Daoy (cell line): ENCODE measurements at places on chromosomes 6 and 20. TPM values are rescaled to one million over a fixed set of nuclear protein-coding genes. Genes with fewer than 3 reads are reported as not detected.

The SLC29A1 gene
- total RNA-seq: 14.7 and 20.4 TPM in 2 replicates

The SNAI1 gene
- total RNA-seq: 1.3 and 1.7 TPM in 2 replicates

The FOXS1 gene
- 2.0 and 3.6 TPM in 2 replicates for total RNA-seq

The HRH3 gene
- total RNA-seq: not detected in 2 replicates

The TPX2 gene
- 222 and 237 TPM in 2 replicates for total RNA-seq

The PPP1R3G gene
- total RNA-seq: 0.18 and 0.23 TPM in 2 replicates

The B3GALT4 gene
- total RNA-seq: 0.40 and 1.9 TPM in 2 replicates

The CCN5 gene
- not detected in 2 replicates for total RNA-seq

The GABRR1 gene
- not detected in 2 replicates for total RNA-seq

The MEI4 gene
- total RNA-seq: 0.11 and 0.45 TPM in 2 replicates

The TNF gene
- 1.4 and 4.0 TPM in 2 replicates for total RNA-seq

The AURKA gene
- total RNA-seq: 115 and 137 TPM in 2 replicates

The GSTA2 gene
- total RNA-seq: not detected in 2 replicates

The SEL1L2 gene
- total RNA-seq: not detected in 2 replicates

The TREML2 gene
- total RNA-seq: not detected in 2 replicates

The CNR1 gene
- total RNA-seq: 0.45 and 1.0 TPM in 2 replicates

The LY6G6D gene
- not detected in 2 replicates for total RNA-seq

The PGBD1 gene
- total RNA-seq: 11.4 and 12.4 TPM in 2 replicates

The CCN6 gene
- not detected in 2 replicates for total RNA-seq

The DNMT3B gene
- 3.7 and 5.4 TPM in 2 replicates for total RNA-seq

The EEF1A2 gene
- 3.9 and 6.4 TPM in 2 replicates for total RNA-seq

The NHSL1 gene
- 2.2 and 4.2 TPM in 2 replicates for total RNA-seq

The C6orf132 gene
- not detected in 2 replicates for total RNA-seq

The GHRH gene
- total RNA-seq: not detected in 2 replicates

The DEFB132 gene
- total RNA-seq: not detected in 2 replicates

The RNF144B gene
- 2.3 and 4.3 TPM in 2 replicates for total RNA-seq

The HLA-DQA2 gene
- not detected in 2 replicates for total RNA-seq

The TRIM10 gene
- not detected in 2 replicates for total RNA-seq

The CPXM1 gene
- 2.0 and 2.7 TPM in 2 replicates for total RNA-seq

The MEP1A gene
- not detected in 2 replicates for total RNA-seq

The FNDC1 gene
- under 0.01 TPM in 1 of 2 replicates, not detected in the other for total RNA-seq
